DND-41 (cell line): ENCODE measurements at places on chromosomes 2 and 18.

GRCh38 chr18:57748770-57749603 is 54.1 kb downstream of the ATP8B1 start:
- no peaks in the 10 kb centered on the region for H3K36me3 ChIP-seq
- H3K4me1 ChIP-seq: peaks cover 11% of the 10 kb centered on the region
- no peaks in the 10 kb centered on the region for H3K27me3 ChIP-seq
- H3K27ac ChIP-seq: no peak overlapping the region
- no peak overlapping the region for H3K4me3 ChIP-seq

DNA sequence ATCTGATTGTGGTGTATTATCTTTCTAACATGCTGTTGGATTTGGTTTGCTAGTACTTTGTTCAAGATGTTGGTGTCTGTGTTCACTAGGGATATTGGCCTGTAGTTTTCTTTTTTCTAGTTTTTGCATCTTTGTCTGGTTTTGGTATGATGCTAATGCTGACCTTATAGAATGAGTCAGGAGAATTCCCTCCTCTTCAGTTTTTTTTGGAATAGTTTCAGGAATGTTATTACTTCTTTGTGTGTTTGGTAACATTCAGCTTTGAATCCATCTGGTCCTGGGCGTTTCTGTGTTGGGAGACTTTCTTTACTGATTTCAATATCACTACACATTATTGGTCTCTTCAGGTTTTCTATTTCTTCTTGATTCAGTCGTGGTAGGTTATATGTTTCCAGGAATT is 124.2 kb upstream of the EPB41L5 start:
- no peak overlapping the region for H3K27ac ChIP-seq
- no peak for DNase-seq
- H3K27me3 ChIP-seq: no peaks in the 10 kb centered on the region
- no peak overlapping the region for H3K4me3 ChIP-seq
- no peaks in the 10 kb centered on the region for H3K4me1 ChIP-seq

- H3K4me1 ChIP-seq: no peaks in the 10 kb centered on the region
- no peak overlapping the region for H3K27ac ChIP-seq
- H3K36me3 ChIP-seq: no peaks in the 10 kb centered on the region
Observed at GRCh38 chr2:200767111-200767885, 44.4 kb upstream of the BZW1 start.

DNA sequence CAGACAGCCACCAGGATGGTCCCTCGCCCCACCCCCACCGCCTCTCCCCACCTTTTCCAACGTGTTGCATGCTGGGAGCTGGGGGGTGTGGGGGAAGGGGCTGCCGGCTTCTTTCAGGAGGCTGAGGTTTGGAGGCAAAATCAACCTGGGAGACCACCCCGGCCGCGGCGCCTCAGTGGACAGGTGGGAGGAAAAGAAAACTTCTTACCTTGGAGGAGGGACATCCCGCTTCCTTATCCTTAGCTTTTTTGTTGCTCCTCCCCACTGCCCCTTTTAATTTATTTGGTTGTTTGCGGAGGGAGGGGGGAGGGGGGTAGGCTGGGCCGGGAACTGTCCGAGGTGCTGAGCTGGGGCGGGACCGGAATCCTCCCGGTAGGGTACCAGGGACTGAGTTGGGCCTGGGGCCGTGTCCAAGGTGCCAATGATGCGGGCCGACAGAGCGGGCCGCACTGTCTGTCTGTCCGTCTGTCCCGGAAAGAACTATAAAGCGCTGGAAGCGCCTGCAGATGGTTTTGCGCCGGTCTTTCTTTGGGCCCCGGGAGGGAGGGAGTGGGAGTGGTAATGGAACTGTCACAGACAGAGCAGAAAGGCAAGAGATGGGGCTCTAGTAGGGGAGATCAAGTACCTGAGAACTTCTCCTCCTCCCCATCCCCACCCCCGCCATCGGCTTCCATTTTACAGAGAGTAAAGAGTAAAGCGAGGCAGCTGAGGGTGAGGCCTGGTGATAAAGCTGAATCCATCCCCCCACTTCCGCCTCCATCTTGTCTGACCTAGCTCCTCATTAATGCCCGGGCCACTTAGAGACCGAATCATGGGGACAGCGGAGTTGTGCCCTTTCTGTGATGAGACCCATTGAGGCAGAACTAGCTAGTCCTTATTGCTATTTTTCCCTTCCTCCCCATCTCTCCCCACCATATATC is 2.4 kb downstream of the CDK5R2 start:
- no peaks in the 10 kb centered on the region for H3K4me1 ChIP-seq
- peak; percentile 28 for DNase-seq
- H3K36me3 ChIP-seq: no peaks in the 10 kb centered on the region

GRCh38 chr2:46847185-46847710 is 68.4 kb downstream of the MCFD2 start:
- H3K27ac ChIP-seq: no peak overlapping the region
- no peak for DNase-seq
- peaks cover 27% of the 10 kb centered on the region for H3K27me3 ChIP-seq
- H3K36me3 ChIP-seq: no peaks in the 10 kb centered on the region

DNA sequence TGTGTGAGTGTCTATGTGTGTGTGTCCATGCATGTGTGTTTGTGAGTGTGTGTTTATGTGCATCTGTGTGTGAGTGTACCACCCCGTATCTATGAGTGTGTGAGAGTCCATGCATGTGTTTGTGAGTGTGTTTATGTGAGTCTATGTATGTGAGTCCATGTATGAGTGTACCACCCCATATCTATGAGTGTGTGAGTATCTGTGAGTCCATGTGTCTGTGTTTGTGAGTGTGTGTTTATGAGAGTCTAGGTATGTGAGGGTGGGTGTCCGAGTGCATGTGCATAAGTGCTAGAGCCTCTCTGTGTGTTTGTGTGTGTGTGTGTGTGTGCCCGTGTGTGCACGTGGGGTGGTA is 86.0 kb upstream of the ATG16L1 start:
- no peak overlapping the region for H3K4me3 ChIP-seq
- no peak for DNase-seq
- no peak overlapping the region for H3K27ac ChIP-seq

GRCh38 chr2:85704038-85704437 is 9.9 kb downstream of the GNLY start:
- H3K4me3 ChIP-seq: no peak overlapping the region
- DNase-seq: no peak
- peaks cover 9% of the 10 kb centered on the region for H3K4me1 ChIP-seq
- H3K27ac ChIP-seq: no peak overlapping the region
- no peaks in the 10 kb centered on the region for H3K36me3 ChIP-seq

DNA sequence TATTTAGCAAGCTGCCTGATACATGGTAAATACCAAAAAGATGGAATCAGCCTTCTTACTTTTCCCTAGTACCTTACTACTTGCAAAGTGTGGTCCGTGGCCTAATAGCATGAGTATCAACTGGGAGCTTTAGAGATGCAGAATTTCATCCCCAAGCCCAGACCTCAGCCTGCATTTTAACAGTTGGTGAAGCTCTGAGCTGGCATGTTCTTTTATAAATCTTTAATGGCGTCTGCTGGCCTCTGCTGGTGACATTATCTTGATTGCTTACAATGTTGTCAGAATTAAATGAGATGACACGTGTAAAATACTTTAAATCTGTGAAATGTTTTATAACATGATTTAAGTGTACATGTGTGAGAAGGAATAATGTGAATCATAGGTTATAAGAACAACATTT is 115.1 kb upstream of the NOSTRIN start:
- H3K27ac ChIP-seq: no peak overlapping the region
- no peak for DNase-seq
- H3K36me3 ChIP-seq: peaks cover 6% of the 10 kb centered on the region; the same call in 1 of the 2 replicates
- no peaks in the 10 kb centered on the region for H3K27me3 ChIP-seq

DNA sequence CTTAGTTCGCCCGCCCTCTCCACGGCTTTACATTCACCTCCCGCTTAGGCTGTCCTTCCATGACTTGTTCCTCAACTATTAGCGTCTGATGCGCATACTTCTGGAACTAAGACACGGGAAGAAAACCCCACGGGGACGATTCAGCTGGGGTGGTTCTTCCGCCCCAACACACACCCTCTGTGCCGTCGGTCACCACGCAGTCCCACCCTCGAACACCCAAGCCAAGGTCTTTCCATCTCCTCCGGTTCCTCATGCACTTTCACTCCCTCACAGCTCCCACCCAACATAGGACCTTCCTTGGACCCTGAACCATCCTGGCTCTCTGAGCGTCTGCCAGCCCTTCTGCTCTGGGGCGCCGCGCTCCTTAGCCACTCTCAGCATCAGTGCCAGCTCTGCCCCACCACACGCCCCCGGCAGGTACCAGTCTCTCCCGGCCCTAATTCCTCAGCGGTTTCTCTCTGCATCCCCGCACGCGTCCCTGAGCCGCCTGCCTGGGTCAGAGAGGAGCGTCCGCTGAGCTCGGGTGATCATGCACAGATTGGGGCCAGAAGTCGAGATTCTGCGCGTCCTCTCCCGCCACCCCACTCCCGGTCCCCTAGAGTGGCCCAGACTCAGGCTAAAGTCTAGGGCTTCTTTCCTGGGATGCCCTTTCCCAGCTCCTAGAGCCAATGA is 522 bp upstream of the SRD5A2 start:
- no peak overlapping the region for H3K27ac ChIP-seq
- H3K36me3 ChIP-seq: no peaks in the 10 kb centered on the region
- no peak overlapping the region for H3K4me3 ChIP-seq
- DNase-seq: no peak
- H3K27me3 ChIP-seq: no peaks in the 10 kb centered on the region

DNA sequence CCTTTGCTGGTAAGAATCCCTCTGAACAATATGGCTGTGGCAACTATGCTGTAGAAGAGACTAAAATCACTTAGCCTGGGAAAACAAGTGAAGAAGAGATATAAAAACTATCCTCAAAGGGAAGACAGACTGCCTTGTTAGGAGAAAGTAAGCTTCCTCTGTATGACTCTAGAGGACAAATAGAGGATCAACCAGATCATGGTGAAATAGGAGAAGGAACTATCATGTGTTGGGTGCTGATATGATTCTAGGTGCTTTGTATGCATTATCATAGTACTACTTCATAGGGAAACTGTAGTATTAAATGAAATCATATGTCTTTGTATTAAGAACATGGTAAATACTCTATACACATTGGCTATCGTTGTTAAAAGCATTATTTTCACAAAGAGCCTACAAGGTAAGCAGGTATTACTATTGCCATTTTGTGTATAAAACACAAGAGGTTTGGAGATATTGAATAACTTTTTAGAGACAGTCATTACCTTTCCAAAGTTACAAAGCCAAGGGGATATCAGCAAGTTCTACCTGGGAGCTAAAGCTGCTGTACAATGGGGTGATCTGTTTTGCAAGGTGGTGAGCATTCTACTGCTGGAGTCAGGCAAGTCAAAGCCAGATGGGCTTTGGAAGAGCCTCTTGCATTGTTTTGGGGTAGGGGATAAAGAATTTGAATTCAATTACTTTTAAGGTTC is 402.6 kb downstream of the ALK start:
- no peaks in the 10 kb centered on the region for H3K27me3 ChIP-seq
- DNase-seq: no peak
- H3K36me3 ChIP-seq: no peaks in the 10 kb centered on the region
- H3K27ac ChIP-seq: no peak overlapping the region

- no peak overlapping the region for H3K27ac ChIP-seq
- DNase-seq: no peak
- no peaks in the 10 kb centered on the region for H3K27me3 ChIP-seq
- no peak overlapping the region for H3K4me3 ChIP-seq
Observed at GRCh38 chr18:4986066-4986465, 211.0 kb downstream of the AKAIN1 start.

DNA sequence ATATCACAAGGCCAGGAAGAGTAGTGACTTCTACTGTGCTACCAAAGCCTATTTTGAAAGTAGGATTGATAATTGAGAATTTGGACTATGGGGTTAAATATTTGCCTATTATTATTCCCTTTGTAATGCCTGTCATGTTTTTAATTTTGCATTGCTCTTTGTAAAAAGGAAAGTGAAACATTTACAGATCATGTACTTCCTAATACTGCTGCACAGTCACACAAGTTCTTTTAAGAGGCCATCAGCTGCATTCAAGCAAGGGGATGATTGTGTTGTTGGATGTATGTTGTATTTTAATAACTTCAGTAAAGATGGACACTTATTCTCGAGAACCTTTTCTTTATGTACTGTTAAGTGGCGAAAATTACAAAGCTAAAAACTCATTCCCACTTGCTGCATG is 70.1 kb downstream of the PLEKHA3 start:
- no peak overlapping the region for H3K4me3 ChIP-seq
- H3K4me1 ChIP-seq: no peaks in the 10 kb centered on the region
- H3K27ac ChIP-seq: no peak overlapping the region
- DNase-seq: no peak

DNA sequence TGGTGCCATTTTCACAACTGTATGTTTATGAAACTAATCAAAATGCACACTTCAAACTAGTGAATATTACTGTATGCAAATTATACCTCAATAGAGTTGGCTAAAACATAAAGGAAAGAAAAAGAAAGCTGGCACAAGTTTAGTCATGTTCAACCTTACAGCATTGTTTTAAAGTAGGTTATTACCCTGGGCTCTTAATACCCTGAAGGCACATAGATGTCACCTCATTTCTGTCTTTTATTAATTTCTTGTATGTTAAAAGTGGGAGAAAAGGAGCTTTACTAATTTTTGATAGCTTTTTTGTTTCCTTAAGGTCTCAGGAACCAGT is 32.7 kb downstream of the TMEM131 start:
- H3K27me3 ChIP-seq: no peaks in the 10 kb centered on the region
- H3K27ac ChIP-seq: no peak overlapping the region
- H3K36me3 ChIP-seq: no peaks in the 10 kb centered on the region

- DNase-seq: no peak
- no peak overlapping the region for H3K4me3 ChIP-seq
- no peaks in the 10 kb centered on the region for H3K36me3 ChIP-seq
- no peaks in the 10 kb centered on the region for H3K27me3 ChIP-seq
Observed at GRCh38 chr2:115460008-115460407, 1017.6 kb downstream of the DPP10 start.

GRCh38 chr2:45607701-45608100 is 3.4 kb downstream of the SRBD1 start:
- no peaks in the 10 kb centered on the region for H3K27me3 ChIP-seq
- H3K4me1 ChIP-seq: peaks cover 26% of the 10 kb centered on the region
- no peak overlapping the region for H3K4me3 ChIP-seq
- H3K27ac ChIP-seq: no peak overlapping the region
- DNase-seq: no peak

- no peaks in the 10 kb centered on the region for H3K4me1 ChIP-seq
- H3K27ac ChIP-seq: no peak overlapping the region
- H3K4me3 ChIP-seq: no peak overlapping the region
- H3K27me3 ChIP-seq: peaks cover 4% of the 10 kb centered on the region
Observed at GRCh38 chr2:18506883-18507509, 53.5 kb downstream of the RDH14 start.

DNA sequence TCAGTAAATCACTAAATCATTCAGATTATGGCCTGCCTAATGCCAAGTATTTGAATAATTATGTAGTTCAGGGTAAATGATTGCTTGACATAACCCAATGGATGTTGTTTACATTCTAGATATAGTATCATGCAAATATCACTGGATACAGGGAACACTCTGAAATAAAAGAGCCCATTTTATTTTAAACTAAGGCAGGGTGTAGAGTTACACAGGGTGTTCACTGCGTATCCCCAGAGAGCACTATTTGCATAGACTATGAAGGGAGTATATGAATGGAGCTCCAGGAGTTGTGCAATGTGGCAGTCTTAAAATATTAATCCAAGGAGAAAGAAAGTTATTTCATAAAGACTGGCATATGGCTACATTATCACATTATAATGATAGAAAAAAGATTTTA is 701.1 kb upstream of the KLHL29 start:
- no peak overlapping the region for H3K4me3 ChIP-seq
- H3K27me3 ChIP-seq: no peaks in the 10 kb centered on the region
- no peaks in the 10 kb centered on the region for H3K36me3 ChIP-seq
- no peak overlapping the region for H3K27ac ChIP-seq
